Stomach (tissue), 19 donors: ENCODE measurements at places on chromosomes 6 and 20. TPM values are rescaled to one million over a fixed set of nuclear protein-coding genes. Genes with fewer than 3 reads are reported as not detected.

Gene DHX35
- polyA plus RNA-seq: 4.7 TPM

GRCh38 chr6:22141241-22141745 is 155.5 kb downstream of the PRL start:
- peak; percentile 70 for DNase-seq

Gene NOX3
- polyA plus RNA-seq: not detected

DNA sequence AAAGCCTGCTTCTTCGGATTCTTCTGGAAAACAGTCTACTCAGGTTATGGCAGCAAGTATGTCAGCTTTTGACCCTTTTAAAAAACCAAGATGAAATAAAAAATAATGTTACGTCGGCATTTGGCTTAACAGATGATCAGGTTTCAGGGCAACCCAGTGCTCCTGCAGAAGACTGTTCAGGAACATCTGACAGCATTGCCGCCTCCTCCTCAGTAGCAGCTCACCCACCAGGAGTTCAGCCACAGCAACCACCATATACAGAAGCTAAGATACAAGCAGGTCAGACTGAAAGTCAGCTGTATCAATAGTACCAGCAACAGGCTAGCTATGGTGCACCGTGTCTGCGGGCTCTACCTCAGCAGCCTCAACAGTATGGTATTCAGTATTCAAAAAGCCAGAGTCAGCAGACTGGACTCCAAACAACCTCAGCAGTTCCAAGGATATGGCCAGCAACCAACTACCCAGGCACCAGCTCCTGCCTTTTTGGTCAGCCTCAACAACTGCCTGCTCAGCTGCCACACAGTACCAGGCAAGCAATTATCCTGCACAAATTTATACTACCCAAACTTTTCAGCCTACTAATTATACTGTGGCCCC is 51.9 kb downstream of the BTBD9 start:
- DNase-seq: no peak

GRCh38 chr20:63315731-63316491 is 22.9 kb downstream of the COL20A1 start:
- DNase-seq: no peak

Gene TMEM170B
- polyA plus RNA-seq: 1.1 TPM

DNA sequence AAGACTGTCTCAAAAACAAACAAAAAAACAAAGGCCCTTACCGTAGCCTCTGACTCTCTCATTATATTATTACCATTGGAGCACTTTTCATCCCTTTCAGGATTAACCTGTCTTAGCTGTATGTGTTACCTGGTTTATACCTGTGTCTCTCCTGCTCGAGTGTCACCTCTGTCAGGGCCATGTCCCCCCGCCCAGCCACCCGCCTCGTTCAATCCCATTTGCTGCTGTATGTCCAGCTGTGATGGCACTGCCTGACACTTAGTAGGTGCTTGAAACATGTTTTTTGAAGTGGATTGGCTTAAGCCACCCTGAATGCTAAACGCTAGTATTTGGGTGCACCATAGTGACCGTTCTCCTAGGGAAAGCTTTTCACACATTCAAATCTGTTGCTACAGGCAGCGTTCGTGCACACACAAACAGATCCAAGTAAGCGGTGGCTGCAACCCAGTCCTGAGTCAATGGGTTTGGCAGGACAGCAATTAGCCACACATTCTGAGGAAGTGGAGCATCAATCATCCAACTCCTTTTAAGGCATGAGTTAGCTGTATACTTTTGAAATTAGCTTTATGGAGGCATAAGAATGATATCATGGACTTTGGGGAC is 98.9 kb upstream of the ZNF217 start:
- peak; percentile 76 for DNase-seq

Gene TGM3
- polyA plus RNA-seq: 0.62 TPM

Gene TMEM244
- polyA plus RNA-seq: not detected

DNA sequence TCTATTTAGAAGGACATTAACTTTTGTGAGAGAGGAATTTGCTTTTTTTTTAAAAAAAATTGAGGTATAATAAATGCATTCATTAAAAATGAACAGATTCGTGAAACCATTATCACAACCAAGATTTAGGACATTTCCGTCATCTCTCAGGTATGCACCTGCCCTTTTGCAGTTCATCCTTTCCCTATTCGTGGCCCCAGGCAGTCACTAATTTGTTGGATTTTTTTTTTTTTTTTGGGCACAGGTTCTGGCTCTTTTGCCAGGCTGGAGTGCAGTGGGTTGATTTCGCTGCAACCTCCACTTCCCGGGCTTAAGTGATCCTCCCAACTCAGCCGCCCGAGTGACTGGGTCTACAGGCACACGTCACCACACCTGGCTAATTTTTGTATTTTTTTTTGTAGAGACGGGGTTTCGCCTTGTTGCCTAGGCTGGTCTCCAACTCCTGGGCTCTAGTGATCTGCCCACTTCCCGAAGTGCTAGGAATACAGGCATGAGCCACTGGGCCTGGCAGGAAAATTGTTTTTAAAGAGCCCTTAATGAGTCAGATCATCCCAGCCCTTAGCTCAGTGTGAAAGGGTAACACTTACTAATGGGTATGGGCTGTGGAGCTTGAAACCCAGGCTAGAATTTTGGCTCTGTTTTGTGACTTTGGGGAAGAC is 9.2 kb downstream of the PHF3 start:
- DNase-seq: no peak

DNA sequence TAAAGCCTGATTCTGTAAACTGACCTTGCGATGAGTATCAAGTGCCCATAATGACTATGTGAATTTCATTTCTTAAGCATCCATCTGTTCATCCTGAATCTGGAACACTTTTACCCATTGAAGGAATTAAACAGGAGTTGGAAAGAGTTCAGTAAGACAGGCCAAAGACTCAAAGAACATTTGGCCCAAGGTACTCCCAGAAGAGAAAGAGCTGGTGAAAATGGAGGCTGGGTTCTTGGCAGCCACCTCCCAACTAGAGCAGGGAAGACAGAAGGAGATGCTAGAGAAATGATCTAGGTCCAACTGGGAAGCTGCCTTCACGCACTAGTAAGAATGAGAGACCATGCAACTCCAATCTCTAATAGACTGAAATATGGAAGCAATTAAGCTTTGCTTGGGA is 290.8 kb upstream of the RNF24 start:
- no peak for DNase-seq

Gene KIFC1
- polyA plus RNA-seq: 0.46 TPM

Gene ATG5
- 18.1 TPM for polyA plus RNA-seq

Gene LIME1
- polyA plus RNA-seq: 24.3 TPM

DNA sequence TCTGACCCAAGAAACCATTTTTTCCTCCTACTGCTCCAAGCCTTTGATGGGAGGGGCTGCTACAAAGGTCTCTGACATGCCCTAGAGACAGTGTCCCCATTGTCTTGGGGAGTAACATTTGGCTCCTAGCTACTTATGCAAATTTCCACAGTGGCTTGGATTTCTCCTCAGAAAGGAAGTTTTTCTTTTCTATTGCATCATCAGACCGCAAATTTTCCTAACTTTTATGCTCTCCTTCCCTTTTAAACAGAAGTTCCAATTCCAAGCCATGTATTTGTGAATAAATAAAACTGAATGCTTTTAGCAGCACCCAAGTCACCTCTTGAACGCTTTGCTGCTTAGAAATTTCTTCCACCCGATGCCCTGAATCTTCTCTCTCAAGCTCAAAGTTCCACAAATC is 51.0 kb downstream of the SLC22A2 start:
- DNase-seq: no peak
